ENCODE measurements at places on chromosomes 5 and 9.

DNA sequence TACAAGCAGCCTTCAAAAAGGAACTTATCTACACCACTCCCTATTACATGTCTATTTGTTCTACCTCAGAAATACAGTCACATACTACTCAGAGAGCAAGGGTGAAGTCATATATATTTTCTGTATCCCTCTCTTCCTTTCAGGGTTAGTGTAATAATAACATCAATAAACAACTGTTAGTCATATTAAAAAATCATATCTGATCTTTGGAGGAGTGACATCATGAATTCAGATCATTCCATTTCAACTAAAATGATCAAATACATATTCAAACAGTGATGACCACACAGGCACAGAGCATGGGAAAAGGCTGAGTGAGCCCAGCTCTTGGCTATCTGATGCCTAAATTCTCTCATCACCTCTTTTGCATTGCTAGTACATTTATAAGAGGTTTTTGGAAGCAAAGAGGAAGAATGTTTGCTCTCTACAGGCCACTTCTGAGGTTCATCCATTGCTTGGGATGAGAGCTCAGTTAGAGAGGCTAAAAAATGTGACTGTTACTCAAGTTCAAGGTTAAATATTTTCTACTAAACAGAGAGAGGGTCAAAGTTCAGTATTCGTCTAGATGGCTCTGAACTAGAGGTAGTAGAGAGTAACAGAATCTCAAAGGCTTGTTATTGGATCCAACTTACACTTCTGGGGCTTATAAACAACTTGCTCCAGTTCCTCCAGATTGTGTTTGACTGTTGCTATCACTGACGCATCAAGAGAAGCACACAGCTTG, 39.0 kb downstream of the RIGI start:
- DNase-seq: no peak

DNA sequence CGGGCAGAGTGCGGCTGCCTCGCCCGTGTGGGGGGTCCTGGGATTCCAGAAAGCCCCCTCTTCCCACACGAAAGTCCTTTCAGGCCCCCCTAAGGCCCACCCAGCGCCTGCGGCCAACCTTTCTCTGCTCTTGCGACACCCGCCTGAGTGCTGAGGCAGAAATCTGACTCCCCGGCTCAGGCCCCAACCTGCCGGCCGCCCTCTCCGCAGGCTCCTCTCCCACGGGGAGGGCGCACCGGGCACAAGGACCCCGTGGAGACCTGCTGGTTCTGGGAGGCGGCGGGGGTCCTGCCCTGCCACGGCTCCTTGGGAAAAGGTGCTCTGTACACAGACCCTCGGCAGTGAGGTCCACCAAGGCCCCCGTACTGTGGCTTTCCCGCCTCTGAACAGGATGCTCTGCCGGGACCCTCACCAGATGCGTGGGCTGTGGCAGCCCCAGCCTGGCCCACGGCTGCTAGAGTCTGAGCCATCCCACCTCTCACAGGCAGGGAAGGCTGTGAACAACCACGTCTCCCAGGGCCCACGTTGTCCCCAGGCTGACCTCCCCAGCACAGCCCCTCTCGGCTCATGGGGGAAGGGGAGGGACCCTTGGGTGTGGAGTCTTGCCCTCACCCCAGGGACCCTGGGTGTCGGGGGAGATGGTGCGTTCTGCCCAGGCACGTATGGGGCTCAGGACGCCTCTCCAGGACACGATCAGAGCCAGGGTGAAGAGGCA, 41.5 kb upstream of the EGFL7 start:
- no peak for DNase-seq

DNA sequence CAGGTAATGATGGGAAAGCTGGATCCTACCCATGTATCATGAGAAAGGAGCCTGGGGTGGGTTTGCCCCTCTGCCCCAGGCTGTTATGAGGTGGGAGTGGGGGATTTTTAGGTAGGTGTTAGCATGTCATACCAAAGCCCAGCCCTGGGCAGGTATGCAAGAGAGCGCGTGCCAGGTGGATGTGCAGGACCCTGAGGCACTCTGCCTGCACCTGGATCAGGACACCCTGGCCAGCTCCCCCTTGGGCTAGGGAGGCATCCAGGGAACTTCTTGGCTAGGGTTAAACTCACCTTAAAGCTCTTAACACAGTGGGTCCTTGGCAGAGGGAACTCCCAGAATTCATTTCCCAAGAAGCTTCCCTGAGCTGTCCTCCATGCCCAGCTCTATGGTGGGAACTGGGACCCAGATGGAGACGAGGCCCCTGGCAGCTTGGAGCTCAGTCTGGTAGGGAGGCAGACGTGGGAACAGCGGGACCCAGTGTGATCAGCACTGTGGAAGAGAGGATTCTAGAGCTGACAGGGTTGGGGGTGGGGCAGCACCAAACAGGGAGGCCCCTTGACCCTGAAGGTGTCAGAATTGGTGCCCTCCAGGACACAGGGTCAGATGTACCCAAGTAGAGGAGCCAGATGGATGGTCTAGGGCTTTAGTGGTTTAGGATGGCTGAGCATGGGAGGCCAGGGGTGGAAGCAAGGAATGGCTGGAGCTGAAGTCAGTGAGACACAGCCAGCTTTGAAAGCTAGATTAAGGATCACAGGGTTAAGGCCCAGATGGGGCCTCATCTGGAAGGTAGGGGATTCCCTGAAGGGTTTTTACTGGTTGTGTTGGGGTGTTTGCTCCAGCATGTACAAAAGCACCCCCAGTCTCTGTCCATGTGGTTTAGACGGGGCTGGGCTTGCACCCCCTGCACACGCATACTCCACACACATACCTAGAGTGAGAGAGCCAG, 2.2 kb upstream of the PRR7 start:
- no peak for DNase-seq

DNA sequence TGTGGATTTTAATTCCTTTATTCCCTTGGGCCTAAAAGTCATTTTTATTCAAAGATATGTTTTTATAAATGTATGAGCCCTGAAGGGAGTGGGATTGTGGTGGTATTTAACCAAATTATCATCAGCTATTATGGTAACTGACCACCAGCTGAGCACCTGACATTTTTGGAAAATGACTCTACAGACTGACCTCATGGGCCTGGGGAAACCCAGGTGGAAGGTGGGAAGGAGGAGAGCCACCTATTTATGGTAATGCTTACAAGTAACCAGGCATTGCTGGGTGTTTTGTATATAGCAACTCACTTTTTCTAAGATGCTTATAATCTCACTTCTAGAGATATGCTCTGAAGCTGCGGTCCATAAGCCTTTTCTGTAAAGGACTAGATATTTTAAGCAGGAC, 22.3 kb upstream of the NFIB start:
- DNase-seq: no peak

DNA sequence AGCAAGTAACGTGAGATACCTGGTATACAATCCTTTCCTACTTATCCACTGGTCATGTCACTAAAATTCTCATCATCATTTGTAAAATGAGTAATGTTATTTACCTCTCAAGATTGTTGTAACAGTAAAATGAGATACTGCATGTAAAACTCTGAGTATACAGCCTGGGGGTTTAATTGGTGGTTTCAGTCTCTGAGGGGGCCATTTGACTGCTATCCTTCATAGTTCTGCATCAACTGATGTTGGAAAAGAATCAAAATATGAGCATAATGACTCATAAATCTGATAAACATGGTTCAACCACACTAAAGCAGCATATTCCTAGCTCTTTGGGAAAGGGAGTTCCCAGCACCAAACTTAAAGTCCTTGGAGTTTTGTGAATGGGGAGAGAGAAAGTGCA, 181.0 kb upstream of the GHR start:
- DNase-seq: no peak

GRCh38 chr5:11853796-11854195, 50.5 kb downstream of the CTNND2 start:
- no peak for DNase-seq

DNA sequence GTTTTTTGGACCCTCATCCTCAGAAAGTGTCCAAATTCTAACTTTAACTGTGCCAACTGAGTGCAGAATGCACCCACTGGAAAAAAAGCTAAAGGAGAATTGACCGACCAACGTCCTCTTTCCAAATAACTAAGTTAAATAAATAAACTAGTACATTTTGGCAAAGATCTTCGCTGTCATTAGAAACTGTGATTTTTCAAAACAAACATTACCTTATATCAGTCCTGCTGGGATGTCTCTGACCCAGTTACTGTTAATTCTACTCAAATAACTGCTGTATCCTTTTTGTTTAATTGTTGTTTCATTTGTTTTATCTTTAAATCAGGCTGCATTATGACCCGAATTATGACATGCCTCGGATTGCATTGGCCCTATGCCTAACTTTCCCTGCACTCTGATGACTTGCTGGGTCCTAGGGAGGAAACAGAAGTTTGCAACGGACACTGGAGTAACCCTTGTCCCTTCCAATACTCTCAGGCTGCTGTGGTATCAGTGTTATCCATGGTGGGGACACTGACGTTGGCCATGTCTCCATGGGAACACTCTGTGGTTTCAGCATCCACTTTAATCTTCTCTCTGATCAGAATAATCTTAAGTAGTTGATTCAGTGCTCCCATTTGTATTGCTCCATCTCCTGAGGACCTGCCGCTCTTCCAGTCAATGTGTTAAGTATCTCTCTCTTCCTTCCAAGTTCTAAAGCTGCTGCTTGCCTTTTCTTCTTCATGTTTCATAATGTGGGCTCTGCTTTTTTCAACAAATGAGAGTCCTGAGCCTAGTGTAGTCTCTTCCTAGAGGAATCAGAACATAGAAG, 11.1 kb upstream of the IFNA5 start:
- no peak for DNase-seq

DNA sequence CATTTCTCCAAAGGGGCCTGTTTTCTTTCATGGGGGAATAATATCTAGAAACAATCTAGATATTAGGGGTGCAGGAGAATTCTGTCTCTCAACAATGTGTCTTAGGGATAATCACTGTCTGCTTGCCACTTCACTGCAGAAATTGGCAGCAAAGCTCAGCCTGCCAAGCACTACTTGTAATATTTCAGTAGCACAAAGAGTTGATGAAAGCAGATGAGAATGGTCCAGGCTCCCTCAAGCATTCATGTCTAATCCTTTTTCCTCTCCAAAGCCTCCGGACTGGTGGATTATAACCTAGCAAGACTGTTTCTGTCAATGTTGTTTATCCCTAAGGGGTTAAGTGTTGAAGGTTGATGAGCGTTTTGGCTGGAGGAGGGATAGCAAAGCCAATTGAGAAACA, 13.3 kb upstream of the MPDZ start:
- no peak for DNase-seq

DNA sequence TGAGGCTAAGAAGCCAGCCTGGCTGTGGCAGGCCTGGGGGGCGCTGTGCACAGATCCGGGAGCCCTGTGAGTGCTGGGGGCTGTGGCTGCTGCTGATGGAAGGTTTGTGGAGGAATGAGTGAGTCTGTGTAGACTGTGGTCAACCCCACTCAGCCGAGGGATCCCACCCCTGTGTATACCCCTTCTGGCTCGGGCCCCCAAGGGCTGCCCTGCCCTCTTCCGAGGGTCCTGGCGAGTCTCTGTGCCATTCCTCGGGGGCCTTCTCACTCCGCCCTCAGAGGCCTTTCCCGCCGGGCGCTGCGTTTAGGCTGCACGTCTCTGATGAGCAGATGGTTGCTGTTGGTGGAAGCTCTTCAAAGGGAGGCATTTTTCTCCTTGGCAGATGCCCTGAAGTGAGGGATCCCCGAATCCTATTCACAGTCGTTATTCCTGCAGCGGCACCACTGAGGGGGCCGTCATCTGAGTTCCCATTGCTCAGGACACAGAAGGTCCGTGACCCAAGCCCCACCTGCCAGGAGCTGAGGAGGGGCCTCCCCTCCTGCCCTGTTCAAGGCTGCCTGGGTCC, 94.1 kb downstream of the RXRA start:
- no peak for DNase-seq

DNA sequence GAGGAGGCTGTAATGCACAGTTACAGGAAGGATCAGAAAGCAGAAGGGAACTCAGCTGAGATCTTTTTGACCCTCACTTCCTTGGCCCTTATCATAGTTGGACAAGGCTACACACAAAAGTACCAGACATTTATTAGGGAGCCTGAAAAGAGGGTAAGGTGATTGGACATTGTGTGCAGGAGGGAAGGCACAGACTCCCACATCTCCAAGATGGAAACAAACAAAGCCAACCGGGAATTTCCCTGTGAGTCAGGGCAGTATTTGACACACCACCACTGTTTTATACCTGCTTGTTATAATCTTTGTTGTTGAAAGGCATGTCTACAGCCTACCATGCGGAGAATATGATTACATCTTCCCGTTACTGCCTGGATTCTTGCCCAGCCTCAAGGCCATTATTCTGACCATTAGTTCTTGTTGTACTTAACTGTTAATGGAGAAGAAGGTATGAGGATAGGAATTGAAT, 3.0 kb upstream of the CCNG1 start:
- DNase-seq: no peak

- no peak for DNase-seq
These were observed 152.8 kb upstream of the PAPPA start for GRCh38 chr9:116000748-116001329.

DNA sequence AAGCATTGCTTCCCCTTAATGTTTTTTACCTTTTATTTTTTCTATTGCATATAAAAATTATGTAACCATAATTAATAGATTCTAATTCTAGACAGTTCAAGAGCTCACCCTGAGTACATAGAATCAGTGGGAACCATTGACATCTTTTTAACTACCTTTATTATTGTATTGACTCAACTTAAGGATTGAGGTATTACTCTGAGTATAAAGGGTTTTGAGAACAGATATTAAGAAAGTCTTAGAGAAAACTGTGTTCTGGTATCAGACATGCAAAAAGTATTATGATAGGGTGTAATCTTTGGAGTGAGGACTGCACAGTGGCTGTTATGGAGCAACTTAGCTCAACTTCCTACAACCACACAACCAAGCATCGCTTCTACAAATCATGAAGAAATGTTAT, 8.9 kb downstream of the SPEF2 start:
- DNase-seq: no peak
